ENCODE measurements at places on chromosomes 4 and X.
A peak's percentile ranks its signal among the peaks of the same experiment; 100 is the strongest.

DNA sequence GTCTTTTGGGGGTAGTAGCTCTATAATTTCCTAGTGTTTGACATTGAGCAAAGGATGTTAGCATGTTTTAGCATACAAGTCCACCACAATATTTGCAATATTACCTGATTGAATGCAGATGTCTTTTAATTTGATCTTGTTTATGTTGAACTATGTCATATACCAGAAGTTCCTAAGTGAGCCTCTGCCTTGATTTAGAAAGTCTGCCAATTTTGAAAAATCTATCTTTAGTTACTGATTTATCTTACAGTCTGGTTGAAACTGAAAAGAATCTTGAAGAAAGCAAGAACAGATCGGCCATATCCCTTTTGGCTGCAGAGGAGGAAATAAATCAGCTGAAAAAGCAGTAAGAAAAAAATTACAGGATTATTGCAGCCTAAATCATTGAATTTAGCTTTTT, 18.5 kb downstream of the SPATA18 start:
- DNase-seq = peak; percentile 24

DNA sequence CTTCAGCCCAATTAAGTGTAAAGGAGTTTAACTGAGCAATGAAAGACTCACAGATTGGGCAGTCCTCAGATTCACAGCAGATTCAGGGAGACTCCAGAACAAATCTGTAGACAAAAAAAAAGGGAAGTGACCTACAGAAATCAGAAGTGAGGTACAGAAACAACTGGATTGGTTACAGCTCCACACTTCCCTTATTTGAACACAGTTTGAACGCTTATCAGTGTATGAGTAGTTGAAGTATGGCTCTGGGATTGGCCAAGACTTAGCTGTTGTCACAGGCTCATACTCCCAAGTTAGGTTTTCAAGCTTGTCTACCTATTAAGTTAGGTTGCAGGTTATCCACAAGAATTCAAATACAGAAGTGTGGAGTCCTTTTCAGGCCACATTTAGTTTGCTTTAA, 112.4 kb upstream of the ELOVL6 start:
- DNase-seq = no peak

- DNase-seq = no peak
These were observed 4.1 kb downstream of the AFF1 start for GRCh38 chr4:86938771-86939520.

DNA sequence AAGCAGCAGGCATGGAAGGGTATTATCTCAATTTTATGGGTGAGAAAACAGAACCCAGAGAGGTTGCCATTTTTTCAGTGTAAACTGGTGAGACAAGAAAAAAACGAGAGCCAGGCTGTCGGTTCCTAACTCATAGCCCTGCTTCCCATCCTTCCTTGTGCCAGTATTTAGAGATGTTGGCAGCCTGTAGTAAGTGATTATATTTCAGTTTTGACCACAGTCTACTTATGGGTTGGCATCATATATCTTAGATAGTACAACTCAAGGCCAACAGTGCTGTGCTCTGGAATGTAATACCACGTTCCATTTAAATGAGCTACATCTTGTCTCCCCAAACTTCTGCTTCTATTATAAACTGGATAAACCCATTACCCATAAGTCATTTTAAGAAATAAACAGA, 40.8 kb downstream of the XK start:
- DNase-seq = no peak

- DNase-seq = no peak
These were observed 1187.7 kb downstream of the ADGRL3 start for GRCh38 chr4:62387808-62388207.

DNA sequence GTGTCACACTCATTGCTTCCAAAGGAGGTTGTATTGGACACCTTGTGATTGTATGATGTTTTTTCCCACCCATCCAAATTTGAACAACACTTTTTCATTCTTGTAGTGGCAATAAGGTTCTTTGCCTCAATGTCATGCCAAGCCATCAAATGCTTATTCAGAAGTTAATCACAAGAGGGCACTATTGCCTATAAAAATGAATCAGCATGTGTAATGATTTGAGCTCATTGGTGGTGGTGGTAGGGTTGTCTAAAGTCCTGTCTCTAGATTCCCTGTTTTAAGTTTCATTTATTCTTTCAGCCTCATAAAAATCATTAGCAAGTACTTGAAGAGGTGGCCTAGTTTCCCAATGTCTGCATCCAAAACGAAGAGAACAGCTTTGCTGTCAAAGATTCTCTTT, 37.0 kb downstream of the IRS4 start:
- DNase-seq = peak; percentile 3

- DNase-seq = no peak
These were observed 33.8 kb upstream of the FAT4 start for GRCh38 chr4:125280892-125281403.

GRCh38 chr4:156778093-156778492, 193.5 kb downstream of the PDGFC start:
- no peak for DNase-seq

DNA sequence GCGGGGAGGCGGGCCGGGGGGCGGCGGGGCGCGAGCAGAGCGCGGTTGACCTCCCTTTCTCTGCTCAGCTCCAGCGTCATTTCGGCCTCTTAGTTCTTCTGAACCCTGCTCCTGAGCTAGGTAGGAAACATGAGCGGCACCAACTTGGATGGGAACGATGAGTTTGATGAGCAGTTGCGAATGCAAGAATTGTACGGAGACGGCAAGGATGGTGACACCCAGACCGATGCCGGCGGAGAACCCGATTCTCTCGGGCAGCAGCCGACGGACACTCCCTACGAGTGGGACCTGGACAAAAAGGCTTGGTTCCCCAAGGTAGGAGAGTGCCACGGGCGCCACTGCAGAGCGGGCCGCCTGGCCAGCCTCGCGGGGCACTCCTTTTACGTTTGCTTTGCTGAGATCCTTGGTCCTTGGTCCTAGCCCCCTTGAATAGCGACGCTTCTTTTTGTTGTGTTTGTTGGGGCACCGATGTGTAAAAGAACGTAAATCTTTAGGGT, at the start of gene HTATSF1:
HTATSF1 (plus strand) TSS at position 37 of the 497 bp plus-strand sequence; CDS start at position 130, 93 bp downstream.
- peak; percentile 1 for DNase-seq

- no peak for DNase-seq
These were observed 16.3 kb downstream of the CD99 start for GRCh38 chrX:2707334-2707760.

- no peak for DNase-seq
These were observed 650.2 kb upstream of the DIPK2B start for GRCh38 chrX:45850775-45851433.

- DNase-seq = no peak
These were observed 33.1 kb upstream of the ARHGEF9 start for GRCh38 chrX:63818156-63818555.

DNA sequence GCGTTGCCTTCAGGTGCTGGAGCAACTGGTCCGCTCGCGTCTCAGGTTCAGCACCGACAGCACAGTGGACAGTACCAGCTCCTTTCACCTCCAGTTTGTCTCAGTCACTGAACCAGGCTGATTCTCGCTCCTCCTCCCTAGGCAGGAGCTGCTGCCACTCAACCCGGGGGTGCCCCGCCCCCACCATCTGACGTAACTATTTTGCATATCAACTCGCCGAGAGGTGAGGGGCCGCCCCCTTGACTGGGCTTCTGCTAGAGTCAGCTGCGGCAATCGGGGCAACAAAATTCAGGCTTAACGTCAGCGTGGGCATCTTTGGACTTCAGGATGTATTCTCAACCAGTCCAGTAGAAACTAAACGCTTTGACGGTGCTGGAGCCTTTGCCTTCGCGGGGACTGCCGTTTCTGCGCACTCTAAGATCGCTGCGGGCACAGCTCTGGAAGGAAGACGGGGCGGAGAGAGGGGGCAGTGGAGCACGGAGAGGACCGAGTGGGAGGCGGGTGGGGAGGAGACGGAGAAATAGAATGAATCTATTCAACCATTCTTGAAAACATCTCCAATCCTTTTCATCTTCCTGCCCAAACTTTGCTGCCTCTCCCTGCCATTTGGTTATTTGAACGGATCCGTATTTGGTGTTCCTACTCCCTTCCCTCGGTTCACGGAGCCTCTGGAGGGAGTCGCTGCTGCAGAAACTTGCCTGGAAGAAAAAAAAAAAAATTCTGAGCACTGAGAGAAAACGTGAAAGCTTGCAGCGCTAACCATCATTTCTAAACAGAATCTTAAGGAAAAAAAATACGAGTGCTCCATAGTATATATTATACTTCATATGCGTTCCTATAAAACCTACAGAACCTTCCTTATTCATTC, at the start of gene FSTL5:
FSTL5 (minus strand) TSS at position 109 of the 868 bp plus-strand sequence. CDS start 52,604 bp downstream, outside the sequence.
- peak; percentile 67 for DNase-seq

DNA sequence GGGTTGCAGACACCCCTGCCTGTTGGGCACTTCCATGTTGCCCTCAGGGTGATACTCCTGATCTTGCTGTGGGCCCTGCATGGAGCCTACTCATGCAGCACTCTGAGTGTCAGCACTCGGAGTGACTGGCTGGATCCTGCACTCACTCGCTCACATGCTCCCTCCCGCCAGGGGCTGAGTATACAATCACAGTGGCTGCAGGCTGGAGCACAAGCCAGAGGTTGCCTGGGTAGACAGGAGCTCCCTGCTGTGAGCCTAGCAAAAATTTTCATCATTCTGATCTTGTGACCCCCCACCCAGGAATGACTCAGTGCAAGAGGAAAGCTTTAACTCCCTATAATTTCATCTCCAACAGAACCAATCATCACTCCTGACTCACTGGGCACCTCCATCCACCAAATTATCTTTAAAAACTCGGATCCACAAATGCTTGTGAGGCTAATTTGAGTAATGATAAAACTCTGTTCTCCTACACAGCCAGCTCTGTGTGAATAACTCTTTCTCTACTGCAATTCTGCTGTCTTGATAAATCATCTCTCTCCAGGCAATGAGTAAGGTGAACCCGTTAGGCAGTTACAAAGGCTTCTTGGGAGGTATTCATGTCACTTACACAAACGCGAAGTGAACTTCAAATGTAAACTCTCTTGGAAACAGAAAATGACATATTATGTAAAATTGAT, 1180.8 kb upstream of the PABPC4L start:
- DNase-seq = no peak

GRCh38 chr4:7841071-7841470, 98.6 kb downstream of the AFAP1 start:
- no peak for DNase-seq

- peak; percentile 93 for DNase-seq
These were observed 14.6 kb downstream of the PLP1 start for GRCh38 chrX:103791228-103791627.

- no peak for DNase-seq
These were observed 124.5 kb downstream of the ATXN3L start for GRCh38 chrX:13195340-13195739.

DNA sequence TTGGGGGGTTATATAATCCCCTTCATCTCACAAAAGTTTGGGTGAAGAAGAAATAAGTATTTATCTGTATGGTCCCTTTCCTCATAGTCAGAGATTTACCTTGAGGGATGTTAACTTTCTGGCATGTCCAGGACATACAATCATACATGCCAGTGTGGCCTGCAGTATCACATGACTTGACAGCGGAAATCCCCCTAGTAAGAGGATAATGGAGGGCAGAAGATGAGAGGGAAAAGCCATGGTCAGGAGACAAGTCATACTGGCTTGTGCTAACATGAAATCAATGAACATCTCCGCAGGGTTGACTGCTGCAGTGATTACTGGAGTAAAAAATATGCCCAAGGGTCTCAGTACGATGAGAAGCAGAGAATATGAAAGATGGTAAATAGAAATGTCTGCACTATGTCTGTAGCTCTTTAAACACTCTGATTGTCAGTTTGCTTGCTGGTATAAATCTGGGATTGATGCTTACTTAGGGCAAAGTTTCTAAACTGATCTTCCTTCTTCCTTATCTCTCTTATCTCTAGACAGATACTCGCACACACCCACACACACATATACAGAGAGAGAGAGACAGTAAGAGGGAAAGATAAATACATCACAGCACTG, 1385.6 kb upstream of the ADGRL3 start:
- peak; percentile 67 for DNase-seq

DNA sequence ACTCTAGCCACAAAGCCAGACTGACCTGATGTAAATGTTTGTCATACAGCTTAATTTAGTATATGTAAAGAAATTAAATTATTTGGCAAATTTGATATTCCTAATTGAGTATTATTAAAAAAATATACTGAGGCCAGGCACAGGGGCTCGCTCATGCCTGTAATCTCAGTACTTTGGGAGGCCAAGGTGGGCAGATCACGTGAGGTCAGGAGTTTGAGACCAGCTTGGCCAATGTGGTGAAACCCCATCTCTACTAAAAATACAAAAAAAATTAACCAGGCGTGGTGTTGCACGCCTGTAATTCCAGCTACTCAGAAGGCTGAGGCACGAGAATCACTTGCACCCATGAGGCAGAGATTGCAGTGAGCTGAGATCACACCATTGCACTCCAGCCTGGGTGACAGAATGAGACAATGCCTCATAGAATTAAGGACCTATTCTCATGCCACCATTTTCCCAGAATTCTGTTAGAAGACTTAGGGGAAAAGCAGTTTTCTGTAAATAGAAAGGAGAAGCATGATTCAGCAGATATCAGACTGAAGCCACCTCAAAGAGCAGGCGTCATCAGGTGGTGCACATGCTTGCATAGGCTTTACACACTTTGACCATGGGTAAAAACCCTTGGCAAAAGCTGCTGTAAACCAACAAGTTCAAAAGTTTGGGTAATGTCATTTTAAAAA, 6.1 kb downstream of the UBQLN2 start:
- no peak for DNase-seq

DNA sequence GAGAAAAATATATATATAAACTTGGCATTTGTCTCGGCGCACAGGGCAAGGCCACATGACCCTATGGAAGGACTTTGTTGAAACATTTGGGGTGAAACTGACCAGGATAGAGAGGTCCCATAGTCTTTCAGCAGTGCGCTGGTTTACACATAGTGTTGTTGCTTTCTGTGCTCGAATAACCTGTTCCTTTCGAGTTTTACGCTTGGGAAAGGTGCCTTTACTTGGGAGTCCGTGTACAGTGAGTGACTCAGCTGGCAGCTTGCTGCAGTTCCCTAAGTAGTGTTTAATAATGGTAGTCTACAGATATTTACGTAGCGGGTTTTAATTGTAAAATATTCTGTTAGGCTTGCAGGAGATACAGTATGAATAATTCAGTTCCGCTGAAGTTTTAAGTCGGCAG, 578 bp downstream of the APOOL start:
- DNase-seq = no peak

DNA sequence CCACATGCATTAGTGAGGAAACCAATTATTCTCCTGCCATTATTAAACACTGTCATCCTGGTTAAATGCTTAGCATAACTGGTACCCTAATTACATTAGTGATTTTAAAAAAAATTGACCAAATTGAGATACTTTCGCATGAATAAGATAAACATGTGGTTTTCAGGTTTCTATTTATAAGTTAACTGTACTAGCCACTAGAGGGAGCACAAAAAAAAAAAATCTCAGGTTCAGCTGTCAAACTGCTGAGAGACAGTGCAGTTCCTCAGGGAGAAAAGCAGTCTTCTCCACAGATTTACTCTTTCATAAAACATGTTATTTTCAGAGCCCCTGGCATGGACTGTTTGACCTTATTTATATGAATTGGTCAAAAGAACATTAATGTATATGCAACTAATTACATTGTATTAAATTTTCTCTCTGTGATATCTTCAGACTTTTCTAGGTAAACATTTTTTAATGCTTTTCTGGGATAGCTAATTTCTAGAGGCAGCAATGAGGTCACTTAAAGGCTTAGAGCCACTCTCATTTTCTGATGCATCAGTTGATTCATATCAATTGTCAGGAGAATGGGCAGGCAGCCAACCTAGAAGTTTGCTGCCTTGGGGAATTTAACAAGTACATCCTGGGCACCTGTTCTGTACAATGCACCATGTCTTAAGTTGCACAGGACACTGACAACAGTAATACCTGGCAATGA, 167.5 kb downstream of the CDS1 start:
- DNase-seq = peak; percentile 60
